ENCODE measurements at places on chromosomes 1 and 21. TPM values are rescaled to one million over a fixed set of nuclear protein-coding genes. Genes with fewer than 3 reads are reported as not detected.

PTAFR gene
- 1.3 TPM for total RNA-seq

TTC13 gene
- total RNA-seq, result 12.3 TPM

DNA sequence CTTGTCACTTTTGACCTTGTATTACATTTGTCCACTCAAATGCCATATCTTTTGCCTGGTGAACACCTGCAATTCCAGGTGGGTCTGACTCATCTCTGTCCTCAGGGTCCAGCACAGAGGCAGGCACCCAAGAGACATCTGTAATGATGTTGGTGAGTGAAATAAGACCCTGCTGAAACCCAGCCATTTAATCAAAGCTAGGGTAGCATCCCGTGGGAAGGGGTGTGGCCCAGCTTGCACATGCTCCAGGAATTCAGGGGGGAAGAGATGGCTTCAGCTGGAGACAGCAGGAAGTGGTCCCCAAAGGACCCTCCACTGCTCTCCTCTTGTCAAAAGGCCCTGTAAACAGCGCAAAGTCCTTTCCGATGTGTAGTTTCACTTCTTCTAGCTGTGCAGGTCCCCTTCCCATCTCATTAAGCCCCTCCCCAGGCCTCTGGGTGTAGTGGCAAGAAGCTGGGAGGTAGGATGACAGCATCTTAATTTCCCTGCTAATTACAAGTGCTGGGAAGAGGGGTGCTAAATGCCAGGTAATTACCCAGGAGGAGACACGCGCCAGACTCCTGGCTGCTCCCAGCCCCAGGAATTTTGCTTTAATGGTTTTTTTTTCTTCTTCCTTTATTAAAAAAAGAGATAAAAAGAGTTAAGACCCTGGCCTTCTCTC is 54.4 kb upstream of the TRABD2B start:
- DNase-seq, result no peak

- no peak for DNase-seq
These were observed 17.5 kb upstream of the ACBD6 start for GRCh38 chr1:180519846-180520245.
